ENCODE measurements at places on chromosomes 2 and 18.
A peak's percentile ranks its signal among the peaks of the same experiment; 100 is the strongest.

DNA sequence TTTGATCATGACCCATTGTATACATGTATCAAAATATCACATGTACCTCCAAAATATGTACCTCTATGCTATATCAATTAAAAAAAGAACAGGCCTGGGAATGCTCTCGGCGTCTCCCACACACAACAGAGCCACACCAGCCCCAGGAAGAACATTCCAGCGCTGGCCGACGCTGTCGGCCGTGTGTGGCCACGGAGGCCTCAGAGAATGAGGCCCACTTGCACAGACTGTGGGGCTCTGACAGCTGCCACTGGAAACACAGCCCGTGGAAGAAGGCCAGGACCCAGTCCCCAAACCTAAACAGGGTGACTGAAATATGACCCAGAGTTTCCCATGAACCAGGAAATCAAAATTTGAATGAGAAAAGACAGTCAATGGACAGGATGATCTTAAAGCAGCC, 69.7 kb downstream of the EIPR1 start:
- ATAC-seq: no peak

GRCh38 chr2:182522405-182522896, 95.6 kb upstream of the PDE1A start:
- peak; percentile 71 for ATAC-seq

DNA sequence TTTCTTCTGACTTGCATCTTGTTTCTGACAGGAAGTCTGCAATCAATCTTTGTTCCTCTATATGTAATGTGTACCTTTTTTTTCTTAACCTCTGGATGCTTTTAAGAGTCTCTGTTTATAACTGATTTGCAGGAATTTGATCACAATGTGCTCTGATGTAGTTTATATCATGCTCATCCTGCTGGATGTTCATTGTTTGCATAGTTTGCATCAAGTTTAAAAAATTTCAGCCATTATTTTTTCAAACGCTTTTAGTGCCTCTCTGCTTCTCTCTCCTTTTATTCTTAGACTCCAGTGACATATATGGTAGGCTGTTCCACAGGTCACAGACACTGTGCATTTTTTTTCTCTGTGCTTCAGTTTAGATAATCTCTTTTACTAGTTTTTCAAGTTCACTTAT, 23.9 kb downstream of the RBKS start:
- ATAC-seq: no peak

- ATAC-seq: no peak
These were observed 7.7 kb downstream of the MAPRE3 start for GRCh38 chr2:26978061-26978596.

DNA sequence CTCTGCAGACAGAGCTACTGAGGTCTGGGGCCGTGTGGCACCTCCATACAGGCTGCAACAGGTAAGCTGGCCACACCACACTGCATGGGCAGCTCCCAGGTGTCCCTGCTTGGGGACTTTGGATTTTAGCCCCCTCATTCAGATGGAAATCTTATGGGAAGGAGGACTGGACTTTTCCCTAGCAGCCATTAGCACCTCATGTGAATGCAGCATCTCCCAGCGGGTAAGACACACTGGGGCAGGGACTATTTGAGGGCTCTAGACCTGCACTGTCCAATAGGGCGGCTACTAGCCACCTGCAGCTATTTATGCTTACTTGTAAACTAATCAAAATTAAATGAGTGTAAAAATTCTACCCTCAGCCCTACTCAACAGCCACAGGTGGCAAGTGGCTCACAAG, 34.2 kb upstream of the GLI2 start:
- ATAC-seq: no peak

DNA sequence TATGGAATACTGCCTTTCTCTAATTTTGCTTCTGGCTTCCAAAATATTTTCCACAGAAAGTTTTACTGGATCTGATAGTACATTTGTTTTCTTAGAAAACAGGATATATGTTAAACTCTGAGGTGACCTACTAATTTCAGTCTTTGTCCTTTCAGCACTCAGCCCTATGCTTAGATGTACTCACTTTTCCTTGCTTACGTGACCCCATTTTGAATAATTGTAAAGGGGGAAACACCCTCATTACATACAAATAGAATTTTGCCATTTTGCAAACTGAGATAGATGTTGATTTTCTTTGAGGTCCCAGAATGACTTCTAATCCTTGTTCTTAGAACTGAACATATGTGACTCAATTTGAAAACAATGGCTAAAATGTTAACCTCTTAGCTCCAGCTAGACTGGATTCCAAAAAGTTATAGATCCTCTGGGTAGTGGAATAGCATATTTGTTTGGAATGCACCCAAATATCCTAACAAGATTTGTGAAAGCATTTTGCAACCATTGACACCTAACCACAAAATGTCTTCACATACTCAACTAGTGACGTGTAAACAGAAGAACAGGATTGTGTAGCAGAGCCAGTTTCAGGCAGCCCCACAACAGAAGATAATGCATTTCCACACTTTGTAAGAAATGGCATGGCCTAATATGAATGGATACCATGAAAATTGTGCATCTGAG, 44.8 kb upstream of the EHBP1 start:
- ATAC-seq: peak; percentile 54

DNA sequence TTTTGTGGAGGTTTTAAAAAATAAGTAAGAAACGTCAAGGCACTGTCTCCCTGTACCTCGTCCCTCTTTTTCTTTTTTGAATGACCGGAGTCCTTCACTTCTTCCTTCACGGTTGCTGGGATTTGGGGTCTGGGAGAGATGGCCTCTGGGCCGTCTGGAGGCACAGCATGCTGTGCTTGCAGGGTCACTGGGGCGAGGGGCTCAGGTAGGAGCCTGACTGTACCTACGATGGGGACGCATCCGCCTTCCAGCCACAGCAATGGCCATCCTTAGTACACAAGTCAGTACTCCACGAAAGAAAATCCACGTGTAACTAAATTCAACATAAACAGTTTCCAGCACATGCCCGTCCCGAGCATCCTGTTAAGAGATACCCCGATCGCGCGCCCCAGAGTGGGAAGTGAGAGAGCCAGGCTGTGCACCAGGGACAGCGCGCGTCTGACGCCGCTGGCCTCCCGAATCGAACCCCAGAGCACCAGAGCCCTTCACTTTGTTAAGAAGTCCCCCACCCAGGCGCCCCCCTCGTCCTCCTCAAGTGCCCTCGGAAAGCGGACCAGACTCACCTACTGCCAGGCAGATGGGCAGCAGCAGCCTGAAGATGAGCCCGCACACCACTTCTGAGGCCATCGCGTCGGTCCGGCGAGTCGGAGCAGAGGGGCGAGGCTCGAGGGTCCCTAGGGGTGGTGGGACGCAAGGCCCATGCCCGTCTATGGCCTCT, 1.2 kb downstream of the PIEZO2 start:
- ATAC-seq: no peak

DNA sequence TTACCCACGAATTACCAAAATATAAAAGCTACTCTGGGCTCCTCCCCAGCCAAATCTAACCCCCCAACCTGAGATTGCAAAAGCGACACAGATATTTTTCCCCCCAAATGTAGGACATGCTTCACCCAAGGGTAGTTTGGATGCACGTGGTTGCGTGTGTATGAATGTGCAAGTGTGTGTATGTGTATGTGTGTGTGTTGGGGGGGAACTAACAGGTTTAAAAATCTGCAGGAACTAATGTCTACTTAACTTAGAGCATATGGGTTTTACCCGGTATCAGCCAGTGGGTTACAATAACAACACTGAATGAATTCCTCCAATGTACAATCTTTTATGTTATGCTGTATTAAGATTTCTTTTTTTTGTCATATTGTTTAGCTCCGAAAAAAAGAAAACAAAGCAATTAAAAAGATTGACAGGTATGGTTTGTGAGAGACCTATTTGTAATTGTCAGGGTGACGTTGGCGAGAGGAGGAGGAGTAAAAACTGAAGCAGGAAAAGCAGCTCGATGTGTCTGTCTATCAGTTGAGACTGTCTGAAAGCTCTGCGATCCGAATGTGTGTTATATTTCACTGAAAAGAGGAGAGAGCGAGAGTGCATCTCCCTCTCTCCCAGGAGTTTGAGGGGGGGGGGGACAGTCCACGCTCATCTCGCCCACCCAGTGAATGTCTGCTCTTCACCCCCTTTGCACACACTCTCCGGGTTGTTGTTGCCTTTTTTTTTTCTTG, at the start of gene TSHZ1:
TSS of gene TSHZ1 (plus strand) at position 524 of the 728 bp plus-strand sequence. CDS start 1,080 bp downstream, outside the sequence.
- ATAC-seq: peak; percentile 52

All from stimulated activated memory B cell treated with anti-CD40 and anti-IgM and Interleukin-4, amounts not matched to agents 10 μg/mL and 1 μg/mL and 100 μg/mL, for 72 hours (primary cell).